Left cardiac atrium (tissue), 4 donors: ENCODE measurements at places on chromosomes 6 and 20. TPM values are rescaled to one million over a fixed set of nuclear protein-coding genes. Genes with fewer than 3 reads are reported as not detected.

LAMA2 gene
- total RNA-seq = 125 TPM

SIRPB1 gene
- 0.58 TPM for total RNA-seq

SPDEF gene
- 0.16 TPM for total RNA-seq

TBX18 gene
- 10.1 TPM for total RNA-seq

MTG2 gene
- 19.1 TPM for total RNA-seq

TPX2 gene
- total RNA-seq = 2.0 TPM

VSTM2L gene
- 158 TPM for total RNA-seq

RIPOR2 gene
- 4.8 TPM for total RNA-seq

NDRG3 gene
- total RNA-seq = 32.7 TPM

BMP2 gene
- total RNA-seq = 6.1 TPM
